ENCODE measurements at places on chromosomes 11 and 22.

- DNase-seq = no peak
Observed at GRCh38 chr11:126594921-126595367, 239.5 kb downstream of the ST3GAL4 start.

- no peak for DNase-seq
Observed at GRCh38 chr11:12560362-12560761, 113.9 kb upstream of the TEAD1 start.

DNA sequence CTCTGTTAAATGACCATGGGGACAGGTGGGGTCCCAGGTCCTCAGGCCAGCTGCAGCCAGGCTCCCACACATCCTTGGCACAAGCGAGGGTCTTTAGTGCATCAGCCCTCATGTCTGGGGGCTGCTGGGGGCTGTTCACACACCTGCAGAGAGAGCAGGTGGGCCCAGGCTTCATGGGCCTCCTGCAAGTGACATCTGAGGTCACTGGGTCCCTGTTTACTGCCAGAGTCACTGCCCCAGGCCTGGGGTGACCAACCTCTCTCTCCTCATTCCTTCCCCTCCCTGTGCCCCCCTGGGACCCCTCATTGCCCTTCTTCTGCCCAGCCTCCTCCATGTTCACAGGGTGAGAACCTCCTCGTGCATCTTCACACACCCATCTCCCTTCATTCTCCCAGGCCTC, 92.4 kb downstream of the RTL6 start:
- no peak for DNase-seq

DNA sequence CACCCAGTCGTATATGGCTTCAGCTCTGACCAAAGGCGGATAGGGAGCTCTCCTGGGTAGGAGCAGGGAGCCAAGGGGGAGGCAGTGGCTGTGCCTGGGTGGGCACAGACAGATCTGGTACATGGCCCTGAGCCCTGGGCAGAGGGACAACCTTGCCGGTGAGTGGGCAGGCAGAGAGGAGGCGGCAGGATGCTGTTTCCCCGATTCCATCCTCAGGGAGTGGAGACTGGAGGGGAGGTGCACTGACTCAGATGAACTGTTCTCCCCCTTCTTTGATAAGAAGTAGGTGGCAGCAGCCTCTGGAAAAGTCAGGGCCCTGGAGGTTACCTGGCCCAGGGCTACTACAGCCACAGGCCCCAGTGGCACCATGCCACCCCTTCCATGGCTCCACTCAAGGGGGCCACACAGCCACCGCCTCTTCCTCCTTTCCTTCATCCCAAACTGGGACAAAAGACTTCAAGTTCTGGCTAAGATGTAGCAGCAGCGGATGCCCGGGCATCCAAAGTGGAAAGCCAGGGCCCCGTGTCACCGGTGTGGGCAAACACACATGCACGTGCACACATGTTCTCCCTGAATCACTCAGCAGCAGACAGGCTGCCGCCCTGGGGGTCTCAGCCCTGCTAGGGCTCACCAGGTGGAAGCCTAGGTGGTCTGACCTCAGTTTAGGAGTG, 13.4 kb downstream of the CXCR5 start:
- DNase-seq = no peak

- DNase-seq = no peak
Observed at GRCh38 chr11:15288863-15289262, 174.1 kb downstream of the INSC start.

GRCh38 chr11:30025396-30026139, 8.7 kb upstream of the KCNA4 start:
- DNase-seq = no peak

GRCh38 chr11:122720107-122720881, 64.8 kb downstream of the UBASH3B start:
- DNase-seq = no peak

DNA sequence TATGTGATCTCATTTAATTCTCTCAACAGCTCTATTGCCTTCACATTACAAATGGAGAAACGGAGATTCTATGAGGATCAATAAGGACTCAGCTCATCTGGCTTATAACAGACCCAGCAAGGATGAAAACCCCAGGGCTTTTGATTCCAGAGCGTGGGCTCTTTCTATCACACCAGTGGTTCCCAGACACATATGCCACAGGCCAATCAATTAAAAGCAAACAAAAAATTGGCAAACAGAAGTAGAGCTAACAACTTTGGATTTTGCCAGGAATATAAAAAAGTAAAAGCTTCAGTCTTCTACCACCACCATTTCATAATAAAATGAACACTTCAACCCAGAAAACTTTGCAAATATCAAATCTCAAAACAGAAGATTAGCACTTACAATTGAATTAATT, 71.1 kb upstream of the FAT3 start:
- DNase-seq = no peak

- no peak for DNase-seq
Observed at GRCh38 chr11:12569499-12570425, 104.5 kb upstream of the TEAD1 start.

DNA sequence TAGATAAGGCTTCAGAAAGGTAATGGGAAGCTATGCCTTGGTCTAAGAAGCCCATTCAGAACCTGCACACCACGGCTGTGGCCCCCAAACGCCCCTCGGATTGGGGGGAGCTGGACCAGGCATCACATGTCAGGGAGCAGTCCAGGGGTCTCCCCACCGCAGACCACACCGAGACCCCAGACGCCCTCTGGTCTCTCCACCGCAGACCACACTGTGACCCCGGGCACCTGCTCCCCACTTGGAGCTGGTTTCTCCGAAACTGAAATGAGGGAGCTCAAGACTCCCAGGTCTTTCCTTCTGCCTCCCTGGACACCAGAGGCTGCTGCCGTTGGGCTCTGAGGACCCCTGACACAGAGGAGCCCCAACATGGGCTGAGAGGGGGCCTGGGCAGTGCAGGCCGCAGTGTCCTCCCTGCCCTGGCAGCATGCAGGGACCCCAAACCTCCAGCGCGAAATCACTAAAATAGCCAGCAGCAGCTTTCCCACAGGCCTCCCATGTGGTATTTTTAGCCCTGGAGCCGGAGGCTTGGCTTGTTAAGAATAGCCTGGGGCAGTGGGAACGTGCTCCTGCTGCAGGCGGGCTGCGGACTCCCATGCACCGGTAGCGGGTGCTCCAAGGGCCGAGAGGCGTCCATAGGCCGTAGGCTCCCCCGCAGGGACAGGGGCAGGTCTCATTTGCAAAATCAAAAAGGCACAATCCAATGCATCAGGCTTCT, 7.7 kb downstream of the LINC01488 start:
- no peak for DNase-seq

DNA sequence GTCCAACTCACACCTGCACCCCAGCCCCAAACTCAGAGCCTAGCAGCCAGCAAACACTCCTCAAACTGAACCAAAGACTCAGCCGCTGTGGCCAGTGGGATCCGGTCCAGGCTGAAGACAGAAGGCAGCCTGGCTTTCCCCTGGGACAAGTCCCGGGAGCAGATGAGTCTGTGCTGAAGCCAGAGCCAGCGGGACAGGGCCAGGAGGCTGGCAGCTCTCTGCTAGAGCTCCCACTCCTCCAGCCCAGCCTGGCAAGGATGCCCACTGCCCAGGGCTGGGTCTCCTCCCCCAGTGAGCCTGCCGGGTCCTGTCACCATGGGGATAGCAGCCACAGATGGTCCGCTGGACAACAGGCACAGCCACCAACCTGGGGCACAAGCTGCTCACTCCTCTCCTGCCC, 42.9 kb upstream of the PRR5 start:
- DNase-seq = no peak

GRCh38 chr22:45102896-45103420, 60.8 kb upstream of the NUP50 start:
- no peak for DNase-seq

- DNase-seq = no peak
Observed at GRCh38 chr11:7683571-7683970, 10.3 kb upstream of the CYB5R2 start.

- DNase-seq = no peak
Observed at GRCh38 chr22:32752326-32752725, 49.2 kb upstream of the TIMP3 start.
